NCI-H1105 treated with DMSO at 0.1 percent for 48 hours (cell line): ENCODE measurements at places on chromosomes 1 and 21.

DNA sequence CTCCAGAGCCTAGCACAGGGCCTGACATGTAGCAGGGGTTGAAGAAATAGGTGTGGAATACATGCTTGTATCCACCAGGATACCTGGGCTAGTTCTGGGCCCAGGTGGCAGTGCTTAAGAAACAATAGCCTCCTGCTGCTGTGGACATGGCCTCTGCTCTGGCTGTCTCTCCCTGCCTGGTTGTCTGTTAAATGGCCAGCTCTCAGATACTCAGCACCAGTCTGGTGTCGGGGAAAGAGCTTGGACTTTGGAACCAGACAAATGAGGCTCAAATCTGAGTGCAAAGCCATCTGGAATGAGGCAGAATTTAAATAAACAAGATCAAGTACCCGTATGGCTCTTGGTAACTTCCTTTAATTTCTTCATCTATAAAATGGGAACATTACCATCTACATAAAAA is 31.5 kb downstream of the SESN2 start:
- DNase-seq, result no peak

DNA sequence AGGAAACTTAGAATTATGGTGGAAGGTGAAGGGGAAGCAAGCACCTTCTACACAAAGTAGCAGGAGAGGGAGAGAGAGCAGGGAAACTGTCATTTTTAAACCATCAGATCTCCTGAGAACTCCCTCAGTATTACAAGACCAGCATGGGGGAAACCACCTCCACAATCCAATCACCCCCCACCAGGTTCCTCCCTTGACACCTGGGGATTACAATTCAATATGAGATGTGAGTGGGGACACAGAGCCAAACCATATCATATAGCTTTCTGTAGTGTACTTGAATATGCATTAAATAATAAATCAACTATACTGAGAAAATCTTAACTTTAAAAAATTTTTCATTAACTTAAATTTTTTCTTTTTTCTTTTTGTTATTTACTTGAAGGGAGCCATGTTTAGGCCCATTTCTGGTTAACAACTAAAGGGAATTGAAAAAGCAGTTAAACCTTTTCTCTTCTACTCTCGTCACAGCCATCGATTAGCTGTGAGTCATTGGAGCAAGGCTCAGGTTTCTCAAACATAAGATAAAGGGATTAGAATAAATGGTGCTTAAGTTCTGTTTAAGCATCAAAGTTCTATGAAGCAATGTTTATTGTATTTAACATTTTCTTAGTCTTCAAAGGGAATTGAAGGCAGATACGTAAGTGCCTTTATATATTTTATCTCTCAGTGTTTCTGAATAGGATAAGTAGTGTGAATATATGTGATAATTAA is 72.2 kb upstream of the DPT start:
- DNase-seq, result no peak

- no peak for DNase-seq
Measured at GRCh38 chr1:87842156-87842555, 513.5 kb downstream of the LMO4 start.

- DNase-seq, result no peak
Measured at GRCh38 chr1:205350124-205350523, 6.6 kb downstream of the KLHDC8A start.

DNA sequence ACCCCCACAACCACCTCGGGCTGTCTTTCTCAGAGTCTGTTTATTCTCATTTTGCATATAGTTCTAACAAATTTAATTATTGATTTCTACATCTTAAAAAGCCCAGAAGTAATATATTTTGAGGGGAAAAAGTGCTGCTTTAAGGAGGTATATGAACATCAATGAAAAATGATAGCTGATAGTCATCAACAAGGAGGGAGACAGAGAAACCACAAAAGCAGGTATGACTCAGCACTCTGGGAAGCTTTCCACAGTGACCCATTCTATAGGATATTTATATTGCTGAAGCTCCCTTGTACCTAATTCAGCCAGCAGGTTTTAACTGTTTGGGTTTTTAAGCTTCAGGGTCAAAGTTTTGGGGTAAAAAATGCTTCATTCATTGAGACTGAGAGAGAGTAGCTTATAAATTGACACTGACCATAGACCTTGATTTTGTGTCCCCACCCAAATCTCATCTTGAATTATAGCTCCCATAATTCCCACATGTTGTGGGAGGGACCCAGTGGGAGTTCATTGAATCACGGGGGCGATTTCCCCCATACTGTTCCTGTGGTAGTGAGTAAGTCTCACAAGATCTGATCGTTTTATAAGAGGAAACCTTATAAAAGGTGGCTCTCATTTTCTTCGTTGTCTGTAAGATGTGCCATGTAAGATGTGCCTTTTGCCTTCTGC is 27.4 kb downstream of the VANGL1 start:
- DNase-seq, result no peak

- DNase-seq, result no peak
Measured at GRCh38 chr1:233006108-233006507, 55.7 kb downstream of the NTPCR start.

GRCh38 chr1:53458634-53459033 is 565 bp upstream of the DMRTB1 start:
- DNase-seq, result no peak

DNA sequence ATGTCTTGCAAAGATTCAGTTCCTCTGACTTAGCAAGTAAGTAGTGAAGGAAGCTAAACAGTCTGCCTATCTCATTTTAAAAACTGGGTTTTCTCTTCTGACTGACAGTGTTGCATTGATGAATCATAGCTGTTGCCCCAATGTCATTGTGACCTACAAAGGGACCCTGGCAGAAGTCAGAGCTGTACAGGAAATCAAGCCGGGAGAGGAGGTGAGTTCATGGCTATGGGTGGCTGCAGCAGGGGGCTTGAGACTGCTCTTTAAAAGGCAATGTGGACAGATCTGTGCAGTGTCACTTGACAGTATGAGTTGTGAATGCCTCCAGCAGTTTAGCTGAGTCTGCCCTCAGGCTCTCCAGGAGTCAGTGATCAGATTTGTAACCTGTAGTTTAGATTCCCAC is 46.6 kb downstream of the SMYD2 start:
- DNase-seq, result no peak

DNA sequence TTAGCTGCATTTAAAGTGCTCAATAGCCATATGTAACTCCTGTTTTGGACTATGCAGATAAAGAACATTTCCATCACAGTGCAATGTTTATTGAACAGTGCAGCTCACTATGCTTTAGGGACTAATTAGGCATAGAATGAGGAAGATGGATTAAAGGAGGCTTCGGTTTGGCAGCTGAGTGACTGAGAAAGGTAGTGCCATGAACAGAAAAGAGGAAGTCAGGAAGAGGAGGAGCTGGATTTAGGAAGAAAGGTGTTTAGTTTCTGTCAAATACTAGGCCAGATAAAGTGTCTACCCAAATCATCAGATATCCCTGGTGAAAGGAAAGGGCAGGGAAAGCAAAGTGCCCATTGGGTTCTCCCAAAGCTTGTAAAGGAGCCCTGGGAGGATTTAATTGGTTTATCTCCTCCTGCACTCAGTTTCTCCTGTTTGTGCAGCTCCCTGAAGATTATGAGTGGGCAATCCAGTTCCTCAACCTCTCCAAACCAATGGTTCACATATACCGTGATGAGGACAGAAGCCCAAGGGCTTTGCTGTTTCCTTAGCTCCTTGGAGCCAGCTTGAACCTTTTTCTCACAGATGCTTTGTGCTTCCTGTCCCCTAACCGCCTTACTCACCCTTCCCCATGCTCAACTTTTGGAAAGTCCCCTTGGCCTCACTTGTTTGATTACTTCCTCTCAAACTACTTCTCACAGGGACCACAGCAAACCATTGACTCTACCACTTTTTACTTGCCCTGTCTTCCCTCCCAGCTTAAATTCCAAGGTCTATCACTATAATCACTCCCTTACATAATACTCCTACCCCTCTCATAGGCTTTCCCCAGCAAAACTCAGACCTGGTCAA is 3.5 kb upstream of the RAP1A start:
- no peak for DNase-seq

GRCh38 chr1:169326956-169327268 is 40.7 kb downstream of the NME7 start:
- no peak for DNase-seq

DNA sequence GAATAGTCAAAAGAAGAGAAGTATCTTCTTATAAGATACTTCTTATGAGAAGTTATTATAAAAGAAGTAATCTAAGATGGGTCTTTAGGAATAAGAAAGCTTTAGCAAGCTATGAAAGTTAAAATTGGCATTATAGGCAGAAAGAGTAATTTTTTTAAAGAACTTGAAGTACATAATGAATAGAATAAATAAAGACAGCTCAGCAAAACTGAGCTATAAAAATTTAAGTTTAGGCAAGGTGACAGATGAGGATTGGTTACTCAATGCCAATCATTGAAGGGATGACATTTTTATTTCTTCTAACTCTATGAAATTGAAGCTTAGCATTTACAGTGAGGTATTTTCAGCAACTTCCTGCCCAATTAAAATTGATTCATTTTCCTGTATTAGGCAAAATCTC is 966.8 kb downstream of the BRINP3 start:
- no peak for DNase-seq

- no peak for DNase-seq
Measured at GRCh38 chr1:80244372-80244771, 1237.8 kb upstream of the ADGRL4 start.

DNA sequence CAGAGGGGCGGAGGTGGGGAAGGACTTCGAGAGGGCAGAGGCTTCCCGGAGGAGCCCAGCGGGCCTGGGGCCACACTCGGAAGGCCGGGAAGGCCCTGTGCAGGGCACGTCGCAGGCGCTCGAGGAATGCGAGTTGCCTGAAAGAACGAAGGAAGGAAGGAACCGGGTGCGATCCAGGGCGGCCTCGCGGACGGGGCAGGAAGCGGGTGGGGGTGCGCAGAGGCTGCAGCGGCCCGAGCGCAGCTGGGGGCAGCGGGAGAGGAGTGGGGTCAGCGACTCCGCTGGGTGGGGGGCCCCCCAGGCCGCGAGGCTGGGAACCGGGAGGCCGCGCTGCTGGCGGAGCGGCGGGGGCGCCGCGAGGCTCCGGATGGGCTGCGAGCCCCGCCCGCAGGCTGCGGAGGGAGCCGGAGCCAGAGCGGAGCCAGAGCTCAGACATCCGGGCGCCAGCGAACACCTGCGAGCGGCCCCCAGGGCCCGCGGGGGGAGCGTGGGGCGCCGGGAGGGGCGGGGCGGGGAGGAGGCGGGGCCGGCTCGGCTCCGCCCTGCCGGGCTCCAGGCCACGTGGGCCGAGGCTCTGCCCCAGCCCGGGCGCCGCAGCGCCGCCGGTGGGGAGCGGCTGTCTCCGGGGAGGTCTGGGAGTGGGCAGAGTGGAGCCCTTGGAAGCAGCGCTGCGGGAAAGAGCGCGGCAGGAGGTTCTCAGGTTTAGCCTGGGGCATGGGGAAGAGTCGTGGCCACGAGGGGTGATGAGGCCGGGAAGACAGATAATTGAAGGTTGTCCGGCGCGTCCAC is 4.6 kb downstream of the ID3 start:
- peak; percentile 99 for DNase-seq

GRCh38 chr1:200620273-200621131 is at the start of gene KIF14:
Gene KIF14, minus strand, starts transcription at chr1:200620751. Its CDS starts 2,028 bp downstream, at chr1:200618723.
- DNase-seq, result peak; percentile 95

- no peak for DNase-seq
Measured at GRCh38 chr1:58573705-58574591, 3.1 kb downstream of the TACSTD2 start.

DNA sequence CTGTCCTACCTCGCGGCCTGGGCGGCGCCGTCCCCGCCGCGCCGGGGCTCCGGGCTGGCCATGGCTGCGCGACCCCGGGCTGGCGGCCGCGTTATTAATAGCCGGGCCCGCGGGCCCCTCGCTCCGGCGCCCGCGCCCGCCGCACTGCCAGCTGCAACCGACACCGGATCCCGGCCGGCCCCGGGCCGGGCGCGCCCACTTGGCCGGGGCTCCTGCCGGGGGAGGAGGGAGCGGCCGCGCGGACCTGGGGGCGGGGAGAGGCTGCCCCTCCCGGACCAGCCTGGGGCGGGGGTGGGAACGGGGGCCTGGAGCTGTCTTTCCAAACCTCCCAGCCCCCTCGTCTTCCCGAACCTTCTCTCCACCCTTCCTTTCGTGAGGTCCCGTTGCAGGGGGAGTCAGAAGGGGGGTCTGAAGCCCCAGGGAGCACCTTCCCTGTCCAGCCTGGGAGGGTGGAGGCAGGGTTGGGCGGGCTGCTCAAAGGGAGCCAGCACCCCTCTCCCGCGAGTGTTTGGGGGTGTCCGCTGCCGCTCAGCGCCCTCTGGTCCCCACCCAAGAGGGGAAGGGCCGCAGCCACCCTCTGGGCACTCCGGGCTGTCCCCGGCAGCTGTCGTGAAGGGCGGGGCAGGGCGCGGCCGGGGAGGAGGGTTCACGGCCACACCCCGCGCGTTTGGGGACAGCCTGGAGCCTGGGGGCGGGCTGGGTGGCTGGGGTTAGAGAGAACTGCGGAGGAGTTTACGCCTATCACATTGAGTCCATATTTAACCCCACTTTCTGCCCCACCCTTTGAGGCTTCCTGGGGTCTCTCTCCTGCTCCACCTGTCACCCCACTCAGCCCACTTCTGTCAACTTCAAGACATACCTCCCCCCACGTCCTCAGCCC is at the start of gene SYNC:
Gene SYNC (minus strand): TSS at position 172 of the 880 bp plus-strand sequence. CDS start 110 bp downstream, at position 62.
- DNase-seq, result no peak

DNA sequence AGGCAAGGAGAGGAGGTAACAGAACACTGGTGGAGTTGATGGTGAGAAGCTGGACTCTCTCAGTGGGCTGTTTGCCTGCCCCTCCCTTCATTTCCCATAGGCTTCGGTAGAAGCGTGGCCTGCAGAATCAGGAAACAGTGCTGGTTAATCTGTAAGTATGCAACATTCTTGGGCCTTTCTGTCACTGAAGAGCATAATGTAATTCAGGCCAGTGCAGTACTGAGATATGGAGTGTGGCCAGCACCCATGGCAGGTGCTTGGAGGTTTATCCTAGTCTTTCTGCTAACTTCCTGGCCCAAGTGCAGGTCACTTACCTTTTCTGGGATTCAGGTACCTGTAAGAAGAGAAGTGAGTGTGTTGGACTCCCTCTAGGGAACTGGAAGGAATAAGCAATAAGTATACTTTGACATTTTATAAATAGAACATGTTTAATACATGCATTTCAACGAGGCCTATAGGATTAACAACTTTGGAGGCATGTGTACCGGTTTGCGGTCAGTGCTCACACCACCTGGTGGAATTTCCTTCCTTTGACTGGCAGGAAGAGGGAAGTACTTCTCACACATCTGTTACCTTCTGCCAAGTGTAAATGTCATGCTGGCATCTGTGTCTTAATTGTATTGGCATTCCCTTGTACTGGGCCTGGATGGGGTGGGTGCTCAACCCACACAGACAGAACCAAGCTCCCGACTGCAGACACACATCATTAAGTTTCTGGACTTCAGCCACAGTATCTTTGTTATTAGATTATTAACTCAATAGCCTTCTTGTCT is 105.5 kb downstream of the KIF26B start:
- no peak for DNase-seq
